ENCODE measurements at places on chromosomes 1 and 21.
A peak's percentile ranks its signal among the peaks of the same experiment; 100 is the strongest.

GRCh38 chr1:58572690-58573089 is 4.4 kb downstream of the TACSTD2 start:
- DNase-seq: no peak

GRCh38 chr1:56688522-56689026 is 43.5 kb downstream of the PRKAA2 start:
- DNase-seq: no peak

DNA sequence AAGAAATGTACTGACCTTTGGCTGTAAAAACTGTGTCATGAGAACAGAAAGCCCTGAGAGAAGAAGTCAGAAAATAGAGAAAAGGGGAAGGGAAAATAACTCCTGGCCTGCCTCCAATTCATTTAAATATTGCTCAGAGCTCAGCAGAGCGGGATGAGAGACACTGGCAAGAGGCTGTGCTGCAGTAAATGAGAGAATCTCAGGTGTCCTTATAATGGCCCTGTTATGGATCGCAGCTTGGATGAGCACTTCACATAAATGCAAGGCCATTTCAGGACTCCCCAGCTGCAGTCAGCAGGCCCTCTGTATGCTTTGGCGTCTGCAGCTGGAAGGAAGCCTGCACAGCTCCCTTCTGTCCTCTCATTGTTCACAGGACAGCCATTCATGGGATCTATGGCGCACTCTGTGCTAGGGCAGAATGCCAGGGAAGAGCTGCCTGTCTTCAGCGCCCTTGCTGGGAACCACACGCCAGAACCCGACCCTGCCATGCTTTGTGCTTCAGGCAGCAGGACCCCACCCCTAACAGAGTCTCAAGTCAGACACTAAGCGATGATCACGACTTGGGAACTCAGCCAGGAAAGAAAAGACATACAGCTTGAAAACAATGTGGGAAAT is 20.7 kb upstream of the ABCB10 start:
- no peak for DNase-seq

DNA sequence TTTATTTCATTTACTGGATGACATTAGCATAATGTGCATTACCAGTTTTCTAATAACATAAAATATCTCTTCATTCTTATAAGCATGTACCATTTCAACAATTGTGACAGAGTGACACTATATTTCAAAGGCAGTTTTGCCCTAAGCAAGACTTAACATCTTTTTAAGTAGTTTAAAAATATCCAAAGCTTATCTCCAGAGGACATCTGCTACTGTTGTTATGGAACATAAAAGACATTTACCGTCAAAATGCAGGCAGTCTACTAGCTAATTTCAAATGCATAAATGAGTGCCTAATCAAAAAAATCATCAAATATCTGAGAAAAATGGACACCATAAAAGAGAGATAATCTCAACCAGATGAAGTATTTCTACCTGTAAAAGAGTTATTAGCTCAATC is 782.4 kb upstream of the BRINP3 start:
- no peak for DNase-seq

GRCh38 chr1:197481101-197481500 is 213.0 kb downstream of the CRB1 start:
- DNase-seq: peak; percentile 22

GRCh38 chr21:15409031-15409430 is 320.8 kb upstream of the USP25 start:
- no peak for DNase-seq

GRCh38 chr1:3904006-3904842 is 4.2 kb upstream of the C1orf174 start:
- no peak for DNase-seq

GRCh38 chr1:181541458-181541857 is 58.1 kb downstream of the CACNA1E start:
- no peak for DNase-seq

Data from activated T-cell treated with anti-CD3 and anti-CD28 coated beads, Interleukin-2, amount 50 U/mL, for 48 hours (primary cell).